ENCODE measurements at places on chromosomes 12 and 14.

DNA sequence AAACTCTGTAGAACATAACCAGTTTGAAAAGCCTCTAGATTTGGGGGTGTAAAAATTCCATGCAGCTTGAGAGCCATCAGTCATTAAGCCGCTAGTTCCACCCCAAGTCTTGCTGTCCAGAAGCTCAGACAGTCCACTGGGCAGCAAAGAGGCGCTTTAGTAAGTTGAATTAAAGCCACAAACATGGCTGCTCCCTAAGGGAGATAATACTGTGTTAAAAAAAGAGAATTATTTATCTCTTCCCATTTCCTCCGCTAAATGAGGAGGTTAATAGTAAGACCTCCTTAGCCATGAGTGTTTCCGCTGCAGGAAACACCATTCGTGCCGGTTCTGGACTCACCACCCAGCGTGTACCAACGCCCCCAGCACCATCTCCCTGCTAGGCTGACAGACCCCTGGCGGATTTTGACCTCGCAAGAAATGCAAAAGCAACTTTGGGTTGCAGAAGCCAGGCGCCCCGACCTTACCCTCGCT lies 536 bp downstream of the TM7SF3 start:
- no peaks in the 10 kb centered on the region for H3K36me3 ChIP-seq
- no peaks in the 10 kb centered on the region for H3K27me3 ChIP-seq
- no peak for DNase-seq
- peak overlapping the region; percentile 85 for H3K4me3 ChIP-seq
- H3K4me1 ChIP-seq = peaks cover 53% of the 10 kb centered on the region

- DNase-seq = no peak
- peaks cover 7% of the 10 kb centered on the region for H3K4me1 ChIP-seq
- H3K27me3 ChIP-seq = no peaks in the 10 kb centered on the region
- H3K4me3 ChIP-seq = peak overlapping the region; percentile 83
Observed at GRCh38 chr14:22003461-22003860, 329.8 kb upstream of the OR4E1 start.

DNA sequence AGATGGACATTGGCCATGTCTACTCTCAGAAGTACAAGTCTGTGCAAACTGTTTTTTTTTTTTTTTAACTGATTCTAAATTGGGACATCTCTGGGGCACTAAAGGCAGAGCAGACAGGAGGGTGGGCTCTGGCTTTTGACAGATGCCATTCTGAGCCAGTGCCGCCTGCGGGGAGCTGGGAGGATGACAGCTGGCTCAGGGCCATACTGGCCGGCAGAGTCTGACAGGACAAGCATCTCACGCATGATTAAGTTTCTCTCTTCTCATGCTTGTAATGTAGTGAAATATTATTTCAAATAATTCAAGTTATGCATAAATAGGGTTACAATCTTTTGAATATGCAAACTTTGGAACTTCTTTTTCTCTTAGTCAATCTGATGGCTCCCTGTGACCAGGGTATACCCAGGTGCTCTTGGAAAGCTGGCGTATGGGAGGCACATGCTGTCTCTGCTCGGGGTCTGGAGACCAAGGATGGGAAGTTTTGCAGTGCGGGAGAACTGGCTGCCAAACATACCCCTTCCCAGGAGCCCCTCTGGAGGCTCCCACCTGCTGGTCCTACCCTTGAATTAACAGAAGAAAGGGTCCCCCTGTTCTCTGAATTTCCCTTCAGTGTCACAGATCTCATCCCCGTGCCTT lies 7.6 kb downstream of the CDCA4 start:
- peaks cover 51% of the 10 kb centered on the region for H3K4me1 ChIP-seq
- H3K27ac ChIP-seq = peak overlapping the region; percentile 68
- H3K36me3 ChIP-seq = no peaks in the 10 kb centered on the region
- H3K27me3 ChIP-seq = no peaks in the 10 kb centered on the region
- DNase-seq = no peak

DNA sequence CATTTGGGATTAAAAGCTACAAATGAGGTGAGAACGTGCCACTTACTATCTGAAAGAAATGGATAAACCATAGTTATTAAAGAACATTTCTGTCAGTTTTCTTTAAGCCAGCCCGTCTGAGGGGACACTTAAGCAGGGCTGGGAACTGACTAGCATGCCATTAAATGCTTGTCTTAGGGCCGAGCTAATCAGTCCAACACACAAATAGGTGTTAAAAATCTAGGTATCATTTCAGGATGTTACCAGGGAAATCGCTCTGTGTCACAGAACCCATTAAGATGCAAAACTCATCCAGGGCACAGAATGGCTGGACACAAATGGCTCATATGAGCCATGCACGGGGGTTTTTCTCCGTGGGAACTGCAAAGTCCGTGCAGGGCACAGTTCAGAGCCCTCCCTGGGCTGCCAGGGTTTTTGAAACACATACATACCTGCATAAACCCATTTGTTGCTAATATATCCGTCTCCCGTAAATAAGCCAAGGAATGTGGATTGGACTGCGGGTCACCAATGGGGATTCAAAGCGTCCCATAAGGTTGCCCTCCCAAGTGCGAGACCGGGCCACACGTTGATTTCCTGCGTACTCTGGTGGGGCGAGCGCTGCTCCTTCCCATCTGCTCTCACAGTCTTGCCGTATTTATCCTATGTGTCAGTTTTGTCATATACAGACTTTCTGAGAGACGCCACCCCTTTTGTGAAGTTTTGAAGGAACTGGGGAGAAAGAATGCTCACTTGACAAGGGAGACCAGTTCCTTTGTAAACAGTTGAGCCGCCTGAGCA lies 5.4 kb upstream of the GSC start:
- DNase-seq = no peak
- H3K27ac ChIP-seq = no peak overlapping the region
- H3K4me1 ChIP-seq = peaks cover 17% of the 10 kb centered on the region

DNA sequence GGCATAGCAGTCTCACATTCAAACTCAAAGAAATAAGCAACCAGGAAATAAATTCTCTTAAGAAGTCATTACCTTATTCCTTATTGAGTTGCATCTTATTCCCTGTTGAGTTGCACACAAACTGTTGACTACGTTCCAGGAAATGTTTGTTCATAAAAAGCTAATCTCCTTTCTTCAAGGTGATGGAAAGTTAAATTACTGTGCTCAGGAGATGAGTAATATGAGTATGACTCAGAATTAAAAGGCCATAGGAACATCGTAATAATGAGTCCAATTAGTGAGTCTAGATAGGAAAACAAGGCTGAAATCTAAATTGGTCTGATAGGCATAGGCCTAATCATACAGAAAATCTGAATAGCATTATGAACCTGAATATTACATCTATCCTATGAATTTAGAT lies 203.1 kb downstream of the SLC2A13 start:
- DNase-seq = no peak
- H3K4me3 ChIP-seq = no peak overlapping the region
- no peak overlapping the region for H3K27ac ChIP-seq
- no peaks in the 10 kb centered on the region for H3K4me1 ChIP-seq
- no peaks in the 10 kb centered on the region for H3K36me3 ChIP-seq

DNA sequence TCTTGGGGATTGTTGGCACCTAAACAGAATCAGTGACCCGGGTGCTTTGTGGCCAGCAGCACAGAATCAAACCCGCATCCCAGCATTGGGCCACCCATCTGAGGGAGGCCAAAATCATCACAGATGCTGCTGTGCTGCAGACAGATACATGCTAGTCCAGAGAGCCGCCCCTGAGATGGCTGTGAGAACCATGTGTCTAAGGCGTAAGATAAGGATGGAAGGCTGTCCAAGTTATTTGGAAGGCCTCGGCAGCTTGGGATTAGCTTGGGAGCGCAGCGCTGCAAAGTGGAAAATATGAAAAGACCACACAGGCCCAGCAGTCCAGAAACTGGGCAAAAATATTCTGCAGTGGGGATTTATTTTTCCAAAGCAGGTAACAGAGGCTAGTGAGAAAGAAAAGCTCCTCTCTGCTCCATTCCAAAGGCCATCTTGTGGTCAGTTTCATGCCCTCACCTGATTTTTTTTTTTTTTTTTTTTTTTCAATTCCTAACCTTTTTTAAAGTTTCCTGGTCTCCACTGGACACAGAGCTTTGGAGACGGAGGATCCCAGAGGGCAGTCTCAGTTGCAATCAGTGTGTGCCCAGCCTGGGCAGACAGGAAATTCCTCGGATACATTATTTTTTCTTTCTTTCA lies 178.9 kb upstream of the BCL2L14 start:
- H3K4me3 ChIP-seq = no peak overlapping the region
- peaks cover 36% of the 10 kb centered on the region for H3K36me3 ChIP-seq
- H3K27me3 ChIP-seq = no peaks in the 10 kb centered on the region
- DNase-seq = no peak

DNA sequence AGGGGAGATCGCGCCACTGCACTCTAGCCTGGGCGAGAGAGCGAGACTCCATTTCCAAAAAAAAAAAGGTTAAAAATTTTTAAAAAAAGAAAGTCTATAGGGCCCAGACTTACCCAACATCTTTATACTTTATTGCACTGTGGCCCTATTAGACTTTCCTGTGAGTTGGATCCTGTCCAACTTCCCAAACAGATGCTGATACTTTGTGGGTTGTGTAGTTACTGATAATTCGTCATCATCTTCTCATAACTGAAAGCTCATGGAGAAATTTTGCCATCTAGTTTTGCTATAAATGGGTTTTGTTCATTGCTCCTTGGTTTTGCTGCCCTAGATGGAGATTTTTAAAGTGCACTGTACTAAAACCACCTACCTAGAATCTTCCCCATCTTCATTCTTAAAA lies 31.1 kb downstream of the APOBEC1 start:
- peaks cover 16% of the 10 kb centered on the region for H3K27me3 ChIP-seq
- DNase-seq = no peak
- peaks cover 10% of the 10 kb centered on the region for H3K4me1 ChIP-seq
- H3K36me3 ChIP-seq = peaks cover 10% of the 10 kb centered on the region
- H3K27ac ChIP-seq = no peak overlapping the region

GRCh38 chr12:46296822-46297221 lies 28.0 kb upstream of the SLC38A1 start:
- H3K36me3 ChIP-seq = peaks cover 9% of the 10 kb centered on the region
- H3K27ac ChIP-seq = no peak overlapping the region
- no peaks in the 10 kb centered on the region for H3K27me3 ChIP-seq
- no peak for DNase-seq
- H3K4me3 ChIP-seq = no peak overlapping the region

- H3K27me3 ChIP-seq = peaks cover 21% of the 10 kb centered on the region
- DNase-seq = no peak
- no peaks in the 10 kb centered on the region for H3K4me1 ChIP-seq
- H3K27ac ChIP-seq = no peak overlapping the region
- no peak overlapping the region for H3K4me3 ChIP-seq
Observed at GRCh38 chr12:117363953-117364486, 2.6 kb upstream of the NOS1 start.

- H3K27me3 ChIP-seq = no peaks in the 10 kb centered on the region
- H3K36me3 ChIP-seq = peaks cover 88% of the 10 kb centered on the region
- H3K4me1 ChIP-seq = peaks cover 26% of the 10 kb centered on the region
- H3K4me3 ChIP-seq = no peak overlapping the region
- H3K27ac ChIP-seq = no peak overlapping the region
- DNase-seq = no peak
Observed at GRCh38 chr14:58291646-58292045, 6.7 kb upstream of the ARID4A start.

GRCh38 chr12:4037747-4038312 lies 164.6 kb upstream of the PARP11 start:
- H3K27me3 ChIP-seq = no peaks in the 10 kb centered on the region
- no peak for DNase-seq
- H3K4me1 ChIP-seq = no peaks in the 10 kb centered on the region
- no peak overlapping the region for H3K27ac ChIP-seq

DNA sequence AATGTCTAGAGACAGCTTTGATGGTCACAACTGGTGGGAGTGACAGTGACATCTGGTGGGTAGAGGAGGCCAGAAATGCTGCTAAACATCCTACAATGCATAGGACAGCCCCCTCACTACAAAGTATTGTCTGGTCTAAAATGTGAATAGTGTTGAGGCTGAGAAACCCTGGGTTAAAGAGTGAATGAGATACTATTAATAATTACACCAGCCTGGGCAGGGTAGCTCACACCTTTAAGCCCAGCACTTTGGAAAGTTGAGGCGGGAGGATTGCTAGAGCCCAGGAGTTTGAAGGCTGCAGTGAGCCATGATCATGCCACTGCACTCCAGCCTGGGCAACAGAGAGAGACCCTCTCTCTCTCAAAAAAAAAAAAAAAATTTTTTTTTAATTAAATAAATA lies 11.1 kb downstream of the SVOP start:
- no peak overlapping the region for H3K27ac ChIP-seq
- peaks cover 49% of the 10 kb centered on the region for H3K27me3 ChIP-seq
- DNase-seq = no peak
- no peaks in the 10 kb centered on the region for H3K36me3 ChIP-seq
- H3K4me3 ChIP-seq = no peak overlapping the region
- H3K4me1 ChIP-seq = peaks cover 1% of the 10 kb centered on the region

DNA sequence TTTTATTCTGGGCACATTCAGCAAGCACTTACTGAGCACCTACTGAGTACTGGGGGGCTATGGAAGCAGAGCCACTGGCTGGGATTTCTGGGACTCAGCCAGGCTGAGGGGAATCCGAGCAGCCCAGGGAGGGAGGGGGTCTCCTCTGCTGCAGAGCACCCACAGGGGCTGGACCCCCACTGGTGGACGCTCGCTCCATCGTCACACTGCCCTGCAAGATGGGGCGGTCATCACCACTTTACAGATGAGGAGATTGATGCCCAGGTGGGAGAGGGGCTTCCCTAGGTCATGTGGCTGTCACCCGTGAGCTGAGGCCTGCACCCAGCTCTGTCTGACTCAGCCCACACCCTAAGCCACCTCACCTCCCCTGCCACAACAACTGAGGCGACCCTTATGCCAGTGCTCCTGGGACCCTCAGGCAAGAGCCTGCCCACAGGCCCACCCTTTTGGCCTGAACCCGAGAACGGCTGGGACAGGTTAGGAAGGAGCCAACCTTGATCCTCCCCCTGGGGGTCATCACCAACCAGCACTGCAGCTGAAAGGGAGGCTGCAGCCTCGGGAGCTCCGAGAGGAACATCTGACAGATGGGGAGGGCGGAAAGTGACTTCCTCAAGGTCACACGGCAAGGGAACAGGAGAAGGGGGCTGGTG lies 74.4 kb downstream of the SERPINA3 start:
- DNase-seq = no peak
- no peak overlapping the region for H3K4me3 ChIP-seq
- no peaks in the 10 kb centered on the region for H3K4me1 ChIP-seq
- no peak overlapping the region for H3K27ac ChIP-seq

GRCh38 chr12:53461059-53461458 lies 9.2 kb downstream of the PCBP2 start:
- peak overlapping the region; percentile 12 for H3K27ac ChIP-seq
- H3K4me1 ChIP-seq = peaks cover 20% of the 10 kb centered on the region
- no peaks in the 10 kb centered on the region for H3K27me3 ChIP-seq
- H3K4me3 ChIP-seq = no peak overlapping the region

DNA sequence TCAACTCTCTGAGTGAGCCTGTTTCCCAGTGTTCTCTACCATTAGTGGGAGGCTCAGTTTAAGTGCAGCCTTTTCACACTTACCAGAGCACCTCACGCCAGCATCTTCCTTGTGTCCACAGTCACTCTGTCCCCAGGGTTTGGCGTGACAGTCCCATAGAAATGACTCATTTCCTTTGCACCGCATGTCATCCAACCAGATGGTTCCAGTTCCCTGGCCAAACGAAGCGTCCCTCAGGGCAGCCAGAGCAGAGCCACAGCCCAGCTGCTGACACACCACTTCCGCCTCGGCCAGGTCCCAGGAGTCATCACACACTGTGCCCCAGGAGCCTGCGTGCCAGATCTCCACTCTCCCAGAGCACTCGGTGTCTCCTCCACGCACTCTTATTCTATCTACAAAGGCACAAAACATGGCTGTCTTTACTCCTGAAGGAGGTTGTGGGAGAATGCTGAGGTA lies 65.4 kb downstream of the ACSM4 start:
- H3K27ac ChIP-seq = no peak overlapping the region
- peaks cover 4% of the 10 kb centered on the region for H3K36me3 ChIP-seq
- no peak overlapping the region for H3K4me3 ChIP-seq
- peaks cover 1% of the 10 kb centered on the region for H3K27me3 ChIP-seq
- DNase-seq = no peak
